ENCODE measurements at places on chromosomes 4 and X.
A peak's percentile ranks its signal among the peaks of the same experiment; 100 is the strongest.

- DNase-seq: no peak
Measured at GRCh38 chrX:152895724-152896420, 2.0 kb upstream of the ZNF185 start.

- peak; percentile 20 for DNase-seq
Measured at GRCh38 chr4:144356941-144357381, 216.4 kb upstream of the GYPA start.

- no peak for DNase-seq
Measured at GRCh38 chrX:109782994-109783700, 50.1 kb upstream of the ACSL4 start.

DNA sequence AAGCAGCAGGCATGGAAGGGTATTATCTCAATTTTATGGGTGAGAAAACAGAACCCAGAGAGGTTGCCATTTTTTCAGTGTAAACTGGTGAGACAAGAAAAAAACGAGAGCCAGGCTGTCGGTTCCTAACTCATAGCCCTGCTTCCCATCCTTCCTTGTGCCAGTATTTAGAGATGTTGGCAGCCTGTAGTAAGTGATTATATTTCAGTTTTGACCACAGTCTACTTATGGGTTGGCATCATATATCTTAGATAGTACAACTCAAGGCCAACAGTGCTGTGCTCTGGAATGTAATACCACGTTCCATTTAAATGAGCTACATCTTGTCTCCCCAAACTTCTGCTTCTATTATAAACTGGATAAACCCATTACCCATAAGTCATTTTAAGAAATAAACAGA, 40.8 kb downstream of the XK start:
- DNase-seq: no peak

DNA sequence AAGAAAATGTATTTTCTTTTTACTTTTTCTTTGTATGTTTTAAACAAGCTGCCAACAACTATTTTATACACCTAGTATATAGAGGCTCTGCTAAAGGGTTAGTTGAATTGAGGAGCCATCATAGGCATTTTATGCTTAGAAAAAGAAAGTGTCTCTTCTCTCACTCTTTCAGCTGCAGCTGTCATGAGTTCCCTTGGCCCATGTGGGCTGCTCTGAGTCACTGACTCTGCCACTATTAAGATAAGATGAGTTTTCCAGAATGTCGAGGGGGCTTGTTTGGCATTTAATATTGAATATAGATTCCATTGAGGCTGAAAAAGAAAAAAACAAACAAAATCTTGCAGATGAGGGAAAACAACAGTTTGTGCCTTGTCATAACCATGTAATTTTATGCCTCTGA, 126.0 kb upstream of the PAQR3 start:
- no peak for DNase-seq

DNA sequence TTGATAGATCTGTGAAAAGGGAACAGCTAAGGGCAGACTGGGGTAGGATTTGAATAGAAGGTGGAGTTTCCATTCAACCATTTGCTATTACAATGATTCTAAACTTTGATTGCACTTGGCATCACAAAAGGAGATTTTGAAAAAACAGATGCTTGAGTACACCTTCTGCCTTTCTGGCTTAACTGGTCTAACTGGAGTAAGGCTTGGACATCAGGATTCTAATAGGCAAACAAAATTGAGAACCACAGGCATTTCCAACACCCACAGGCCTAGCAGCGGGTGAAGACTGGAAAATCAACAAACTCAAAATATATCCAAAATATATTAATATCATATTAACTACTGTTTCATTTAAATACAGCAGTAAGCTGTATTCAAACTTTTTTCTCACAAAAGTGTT, 1.9 kb upstream of the VEGFC start:
- DNase-seq: no peak

- no peak for DNase-seq
Measured at GRCh38 chr4:188492886-188493285, 353.6 kb downstream of the TRIML1 start.

DNA sequence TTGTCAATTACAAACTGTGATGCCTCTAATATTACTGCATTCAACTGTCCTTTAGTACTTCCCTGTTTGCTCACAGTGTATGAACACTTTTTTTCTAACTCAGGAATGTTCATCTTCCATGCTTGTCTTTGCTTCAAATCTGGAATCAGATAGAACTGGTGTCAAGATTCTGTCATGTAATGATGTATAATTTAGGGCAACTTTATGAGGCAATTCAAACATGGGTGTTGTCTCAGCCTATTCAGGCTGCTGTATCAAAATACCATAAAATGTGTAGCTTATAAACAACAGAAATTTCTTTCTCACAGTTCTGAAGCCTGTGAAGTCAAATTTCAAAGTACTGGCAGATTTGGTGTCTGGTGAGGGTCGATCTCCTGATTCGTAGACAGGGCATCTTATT, 1012.9 kb downstream of the RAB28 start:
- no peak for DNase-seq

- DNase-seq: no peak
Measured at GRCh38 chrX:134685668-134686067, 27.4 kb upstream of the PLAC1 start.

DNA sequence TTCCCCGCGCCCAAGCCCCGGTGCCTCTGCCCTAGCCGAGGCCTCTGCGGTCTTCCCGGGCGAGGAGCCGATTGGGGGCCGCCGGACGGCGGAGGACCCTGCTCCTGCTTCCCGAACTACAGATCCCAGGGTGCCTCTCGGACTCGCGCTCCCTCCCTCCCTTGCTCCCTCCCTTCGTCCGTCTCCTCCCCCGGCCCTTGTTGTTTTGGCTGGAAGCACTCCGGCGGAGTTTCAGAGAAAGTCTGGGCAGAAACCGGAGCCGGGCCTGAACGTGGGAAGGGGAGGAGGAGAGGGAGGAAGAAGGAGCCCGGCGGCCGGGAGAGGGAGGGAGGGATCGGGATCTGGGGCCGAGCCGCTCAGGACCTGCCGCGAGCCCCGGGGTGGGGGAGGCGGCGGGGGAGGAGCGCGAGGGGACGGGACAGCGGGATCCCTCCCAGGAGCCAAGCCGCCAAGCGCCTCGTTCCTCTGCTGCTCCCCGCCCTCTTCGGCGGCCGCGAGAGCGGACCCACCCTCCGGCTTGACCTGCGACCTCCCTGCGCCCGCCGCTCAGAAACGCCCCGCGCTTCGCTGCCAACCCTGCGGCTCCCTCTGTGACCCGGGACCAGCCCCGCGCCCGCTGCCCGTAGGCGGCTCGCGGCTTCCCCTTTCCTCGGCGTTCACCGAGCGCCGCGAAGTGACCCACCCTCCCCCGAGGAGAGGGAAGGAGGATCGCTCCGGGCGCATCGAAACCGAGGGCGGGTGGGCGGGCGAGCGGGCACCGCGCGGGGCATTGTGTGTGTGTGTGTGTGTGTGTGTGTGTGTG, 496 bp upstream of the GAB1 start:
- peak; percentile 97 for DNase-seq

DNA sequence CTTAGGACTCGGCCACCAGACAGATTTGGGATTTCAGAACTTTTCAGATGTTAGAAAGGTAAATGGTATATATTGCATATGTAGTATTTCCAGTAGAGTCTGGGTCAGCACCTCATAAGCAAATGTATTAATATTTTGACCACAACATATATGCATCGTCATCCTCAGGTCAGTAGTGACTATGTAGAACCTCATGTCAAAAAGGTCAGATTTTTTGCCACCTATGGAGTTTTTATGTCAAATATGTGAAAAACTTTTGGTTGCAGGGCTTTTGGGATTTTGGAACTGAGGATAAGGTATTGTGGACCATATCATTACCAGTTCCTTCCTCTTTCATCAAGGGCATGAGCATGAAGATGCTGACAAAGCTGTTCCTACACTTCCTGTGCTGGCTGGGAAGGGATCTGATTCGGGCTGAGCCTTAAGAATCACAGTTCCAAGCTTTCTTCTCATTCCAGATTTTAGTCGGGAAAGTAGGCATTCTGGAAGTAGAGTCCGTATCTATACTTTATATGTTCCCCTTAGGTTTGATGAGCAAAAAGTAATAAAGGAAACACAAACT, 183.0 kb upstream of the PGRMC2 start:
- no peak for DNase-seq

DNA sequence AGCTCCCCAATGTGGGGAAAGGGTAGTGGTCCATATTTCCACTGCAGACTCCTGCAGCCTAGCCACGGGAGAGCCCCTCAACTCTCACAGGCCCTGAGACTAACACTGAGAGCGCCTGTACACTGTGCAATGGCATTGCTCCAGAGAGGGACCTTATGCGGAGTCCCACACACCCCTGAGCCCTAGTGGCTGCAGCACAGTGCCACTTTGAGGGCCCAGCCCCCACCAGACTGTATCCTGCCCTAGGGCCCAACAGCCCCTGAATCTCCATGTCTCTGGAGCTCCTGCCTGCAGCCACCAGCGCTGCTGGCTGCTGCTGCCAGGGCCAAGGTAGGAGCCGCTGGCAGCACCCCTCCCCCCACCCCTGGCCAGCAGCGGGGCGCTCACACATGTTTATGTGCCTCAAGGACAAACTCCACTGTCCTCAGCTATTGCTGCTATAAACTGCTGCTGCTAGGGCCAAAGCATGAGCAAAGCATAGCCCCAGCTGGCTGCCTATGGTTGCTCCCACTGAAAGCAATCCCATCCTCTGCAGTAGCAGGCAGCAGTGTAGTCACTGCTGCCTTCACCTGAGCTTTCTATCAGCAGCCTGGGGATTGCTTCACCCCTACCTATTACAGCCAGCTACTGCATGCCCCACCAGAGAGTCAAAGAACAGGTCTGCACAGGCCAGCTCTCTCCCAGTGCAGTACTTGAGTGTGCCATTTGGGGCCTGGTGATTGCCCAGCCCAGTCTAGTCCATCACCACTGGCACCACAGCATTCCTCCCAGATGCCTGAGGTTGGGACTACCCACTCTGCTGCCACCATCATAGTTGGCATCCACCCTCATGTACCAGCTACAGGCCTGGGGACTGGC, 24.3 kb downstream of the TMEM154 start:
- DNase-seq: no peak

DNA sequence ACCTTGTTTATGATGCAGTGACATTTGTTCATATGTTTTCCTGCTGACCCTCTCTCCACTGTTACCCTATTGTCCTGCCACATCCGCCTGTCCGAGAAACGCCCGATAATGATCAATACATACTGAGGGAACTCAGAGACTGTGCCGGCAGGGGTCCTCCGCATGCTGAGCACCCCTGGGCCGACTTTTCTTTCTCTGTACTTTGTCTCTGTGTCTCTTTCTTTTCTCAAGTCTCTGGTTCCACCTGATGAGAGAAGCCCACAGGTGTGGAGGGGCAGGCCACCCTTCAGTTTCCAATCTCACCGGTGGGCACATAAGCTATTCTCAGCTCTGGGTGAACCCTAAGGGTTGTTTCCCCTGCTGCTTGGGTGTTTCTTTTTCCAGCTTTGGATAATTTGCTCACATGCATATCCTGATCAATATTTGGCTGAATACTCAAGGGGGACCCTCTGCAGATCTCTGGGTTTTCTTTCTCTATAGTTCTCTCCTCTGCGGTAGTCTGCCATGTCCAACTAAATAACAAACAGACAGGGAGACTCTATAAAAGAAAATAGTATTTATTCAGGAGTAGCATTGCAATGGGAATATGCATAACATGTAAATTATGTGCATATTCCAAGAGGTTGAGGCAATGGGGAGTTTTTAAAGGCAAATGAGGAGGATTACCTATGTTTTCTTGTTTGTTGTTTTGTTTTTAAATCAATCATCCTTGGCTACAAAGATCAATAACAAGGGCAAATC, 97.2 kb downstream of the CEP44 start:
- no peak for DNase-seq

GRCh38 chrX:45434231-45434630, 233.6 kb upstream of the DIPK2B start:
- no peak for DNase-seq

DNA sequence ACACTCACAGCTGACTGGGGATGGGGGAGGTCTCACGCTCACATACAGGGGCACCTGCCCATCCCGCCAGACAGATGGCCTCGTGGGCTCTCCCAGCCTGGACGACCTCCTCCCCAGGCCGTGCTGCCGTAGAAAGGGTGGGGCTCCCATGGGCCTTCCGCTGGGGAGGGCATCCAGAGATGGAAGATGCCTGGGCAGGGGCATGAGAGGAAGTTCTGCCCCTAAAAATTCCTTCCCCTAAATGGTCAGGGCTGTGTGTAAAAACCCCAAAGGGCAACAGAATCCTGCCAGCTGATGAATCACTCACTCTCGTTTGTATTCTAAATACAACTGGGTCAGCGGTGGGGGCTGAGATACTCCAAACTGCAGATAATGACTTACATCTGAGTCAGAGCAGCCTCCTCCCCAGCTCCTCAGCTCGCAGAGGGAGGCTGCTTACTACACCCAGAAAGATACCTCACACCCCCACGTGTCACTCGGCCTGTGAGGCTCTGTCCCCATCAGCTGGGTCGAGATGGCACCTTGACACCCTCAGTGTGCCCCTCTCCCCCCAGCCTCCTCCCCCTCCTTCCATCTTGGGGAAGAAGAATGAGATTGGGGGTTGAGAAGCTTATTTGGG, 10.1 kb downstream of the WDR1 start:
- no peak for DNase-seq

DNA sequence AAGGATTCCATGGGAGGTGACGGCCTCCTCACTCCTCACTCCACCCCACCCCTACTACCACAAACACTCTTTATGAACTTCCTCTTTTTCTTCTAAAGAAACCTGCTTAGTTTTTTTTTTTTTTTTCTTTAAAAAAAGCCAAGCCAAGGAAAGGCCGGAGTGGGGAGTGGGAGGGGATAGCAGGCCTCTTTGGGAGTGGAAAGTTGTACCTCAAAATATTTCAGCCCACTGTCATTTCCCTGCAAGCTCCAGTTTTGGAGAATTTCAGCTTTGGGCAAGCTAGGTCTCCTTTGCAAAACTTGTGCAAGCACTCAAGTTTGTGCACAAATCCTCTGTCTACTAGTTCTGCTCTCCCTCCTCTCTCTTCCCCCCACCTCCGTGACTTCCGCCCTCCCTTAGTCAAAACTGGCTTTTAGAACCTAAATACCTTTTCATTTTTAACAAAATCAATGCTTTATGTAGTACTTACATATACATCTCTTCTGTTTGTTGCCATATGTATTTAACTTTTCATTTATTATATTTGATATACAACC, 512 bp upstream of the ANTXR2 start:
- no peak for DNase-seq

GRCh38 chr4:3827616-3828492, 61.7 kb downstream of the ADRA2C start:
- no peak for DNase-seq

- no peak for DNase-seq
Measured at GRCh38 chr4:80138551-80139538, 58.5 kb upstream of the PRDM8 start.

GRCh38 chrX:93932471-93933220, 258.6 kb downstream of the FAM133A start:
- no peak for DNase-seq

GRCh38 chr4:83438719-83439118, 16.9 kb downstream of the HELQ start:
- no peak for DNase-seq

DNA sequence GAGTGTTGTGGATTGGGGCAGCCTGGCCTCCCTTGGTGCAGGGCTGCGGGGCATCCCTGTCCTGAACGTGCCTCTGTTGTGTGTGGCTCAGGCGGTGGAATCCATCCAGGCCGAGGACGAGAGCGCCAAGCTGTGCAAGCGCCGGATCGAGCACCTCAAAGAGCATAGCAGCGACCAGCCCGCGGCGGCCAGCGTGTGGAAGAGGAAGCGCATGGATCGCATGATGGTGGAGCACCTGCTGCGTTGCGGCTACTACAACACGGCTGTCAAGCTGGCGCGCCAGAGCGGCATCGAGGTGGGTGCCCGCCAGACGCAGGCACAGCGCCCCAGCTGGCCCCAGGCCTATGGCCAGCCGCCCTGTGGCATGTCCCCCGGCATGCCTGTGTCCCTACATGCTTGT, 25.6 kb downstream of the MAEA start:
- DNase-seq: no peak

- DNase-seq: no peak
Measured at GRCh38 chr4:138838251-138838650, 177.3 kb upstream of the NOCT start.
